ENCODE measurements at places on chromosomes 4 and X. TPM values are rescaled to one million over a fixed set of nuclear protein-coding genes. Genes with fewer than 3 reads are reported as not detected.
A peak's percentile ranks its signal among the peaks of the same experiment; 100 is the strongest.

GRCh38 chr4:2044542-2045517 is 14.3 kb upstream of the NAT8L start:
- H3K4me1 ChIP-seq = peaks cover 3% of the 10 kb centered on the region
- no peak overlapping the region for H3K27ac ChIP-seq
- no peaks in the 10 kb centered on the region for H3K36me3 ChIP-seq
- peaks cover 13% of the 10 kb centered on the region for H3K27me3 ChIP-seq

- no peaks in the 10 kb centered on the region for H3K27me3 ChIP-seq
- no peak overlapping the region for H3K4me3 ChIP-seq
- peaks cover 5% of the 10 kb centered on the region for H3K36me3 ChIP-seq
- no peak overlapping the region for H3K27ac ChIP-seq
- DNase-seq = no peak
Measured at GRCh38 chr4:101886826-101887225, 96.3 kb downstream of the BANK1 start.

DNA sequence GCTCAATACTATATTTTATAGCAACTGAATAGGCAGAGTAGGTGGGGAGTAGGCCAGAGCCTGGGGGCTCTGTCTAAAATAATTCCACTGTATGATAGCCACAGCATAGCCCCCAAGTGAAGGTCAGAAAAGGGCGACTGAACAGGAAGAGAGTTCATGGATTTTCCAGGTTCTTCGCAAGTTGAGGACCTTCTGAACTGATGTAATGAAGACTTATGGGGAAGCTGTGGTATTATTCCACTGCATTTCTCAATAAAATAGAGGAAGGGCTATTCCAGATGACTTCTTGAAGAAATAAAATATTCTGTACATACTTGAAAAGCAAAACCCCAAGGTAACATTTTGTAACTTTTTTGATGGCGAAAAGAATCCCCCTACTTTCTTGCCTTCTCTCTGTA is 231.4 kb upstream of the GPC4 start:
- H3K36me3 ChIP-seq = peaks cover 8% of the 10 kb centered on the region
- H3K27me3 ChIP-seq = no peaks in the 10 kb centered on the region
- DNase-seq = no peak
- peak overlapping the region; percentile 68 for H3K27ac ChIP-seq
- H3K4me3 ChIP-seq = no peak overlapping the region

GRCh38 chrX:24480400-24480865 is 15.3 kb downstream of the PDK3 start:
- no peak for DNase-seq
- peaks cover 6% of the 10 kb centered on the region for H3K36me3 ChIP-seq
- no peak overlapping the region for H3K27ac ChIP-seq

GRCh38 chr4:163384926-163385325 is 41.2 kb downstream of the NPY5R start:
- no peak for DNase-seq
- no peaks in the 10 kb centered on the region for H3K27me3 ChIP-seq
- H3K4me1 ChIP-seq = no peaks in the 10 kb centered on the region
- no peak overlapping the region for H3K4me3 ChIP-seq
- no peaks in the 10 kb centered on the region for H3K36me3 ChIP-seq
- no peak overlapping the region for H3K27ac ChIP-seq

- H3K27me3 ChIP-seq = no peaks in the 10 kb centered on the region
- no peak overlapping the region for H3K27ac ChIP-seq
- peaks cover 17% of the 10 kb centered on the region for H3K4me1 ChIP-seq
- no peak for DNase-seq
Measured at GRCh38 chr4:168924667-168925066, 85.4 kb downstream of the CBR4 start.

DNA sequence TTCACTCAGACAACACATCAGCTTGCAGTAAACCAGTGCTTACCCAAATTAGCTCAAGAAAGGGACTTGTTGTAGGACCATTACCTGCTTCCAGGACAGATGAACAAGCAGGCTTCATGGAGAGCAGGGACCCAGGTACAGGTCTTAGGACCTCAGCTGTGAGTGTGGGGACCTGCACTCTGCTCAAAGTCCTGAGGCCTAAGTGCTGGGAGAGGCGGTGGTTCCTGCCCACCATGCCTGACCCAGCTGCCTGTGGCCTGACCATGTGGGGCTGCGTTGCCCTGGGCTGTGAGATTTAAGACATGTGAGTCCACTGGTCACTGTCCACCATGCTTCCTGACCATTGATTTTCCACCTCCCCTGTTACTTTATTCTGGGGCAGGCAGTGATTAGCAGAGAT is 140.2 kb downstream of the DCLK2 start:
- H3K4me3 ChIP-seq = no peak overlapping the region
- no peak for DNase-seq
- H3K4me1 ChIP-seq = peaks cover 35% of the 10 kb centered on the region
- no peaks in the 10 kb centered on the region for H3K27me3 ChIP-seq
- H3K36me3 ChIP-seq = peaks cover 15% of the 10 kb centered on the region

GRCh38 chr4:70927502-70928137 is 25.5 kb downstream of the MOB1B start:
- no peaks in the 10 kb centered on the region for H3K27me3 ChIP-seq
- peaks cover 4% of the 10 kb centered on the region for H3K36me3 ChIP-seq
- H3K4me1 ChIP-seq = peaks cover 13% of the 10 kb centered on the region
- no peak for DNase-seq
- no peak overlapping the region for H3K4me3 ChIP-seq

DNA sequence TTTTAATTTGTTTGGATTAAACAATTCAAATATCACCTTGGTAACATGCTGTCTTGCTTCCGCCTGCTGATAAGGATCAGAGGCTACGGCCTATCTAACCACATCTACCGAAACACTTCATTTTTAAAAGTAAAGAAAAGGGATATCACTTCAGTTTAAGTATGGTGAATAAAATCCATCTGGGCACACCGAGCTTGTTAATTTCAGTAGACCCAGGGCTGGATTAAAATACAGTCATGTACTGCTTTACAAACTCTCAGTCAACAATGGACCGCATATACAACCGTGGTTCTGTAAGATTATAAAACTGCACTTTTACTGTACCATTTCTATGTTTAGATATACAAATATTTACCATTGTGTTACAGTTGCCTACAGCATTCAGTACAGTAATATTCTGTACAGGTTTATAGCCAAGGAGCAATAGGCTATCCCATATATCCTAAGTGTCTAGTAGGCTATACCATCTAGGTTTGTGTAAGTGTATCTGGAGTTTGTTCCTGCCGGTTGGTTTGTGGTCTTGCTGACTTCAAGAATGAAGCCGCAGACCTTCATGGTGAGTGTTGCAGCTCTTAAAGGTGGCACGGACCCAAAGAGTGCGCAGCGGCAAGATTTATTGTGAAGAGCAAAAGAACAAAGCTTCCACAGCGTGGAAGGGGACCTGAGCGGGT is 40.0 kb downstream of the SEPTIN11 start:
- H3K4me3 ChIP-seq = no peak overlapping the region
- H3K27ac ChIP-seq = no peak overlapping the region
- peaks cover 27% of the 10 kb centered on the region for H3K4me1 ChIP-seq

GRCh38 chr4:55830716-55831115 is 11.1 kb downstream of the EXOC1L start:
- no peak overlapping the region for H3K4me3 ChIP-seq
- H3K27me3 ChIP-seq = peaks cover 17% of the 10 kb centered on the region
- H3K27ac ChIP-seq = no peak overlapping the region
- peaks cover 4% of the 10 kb centered on the region for H3K4me1 ChIP-seq
- H3K36me3 ChIP-seq = no peaks in the 10 kb centered on the region
- no peak for DNase-seq

GRCh38 chr4:12884846-12885796 is 599.0 kb downstream of the RAB28 start:
- H3K27ac ChIP-seq = no peak overlapping the region
- no peaks in the 10 kb centered on the region for H3K27me3 ChIP-seq
- H3K4me1 ChIP-seq = peaks cover 4% of the 10 kb centered on the region
- no peak overlapping the region for H3K4me3 ChIP-seq
- DNase-seq = no peak

DNA sequence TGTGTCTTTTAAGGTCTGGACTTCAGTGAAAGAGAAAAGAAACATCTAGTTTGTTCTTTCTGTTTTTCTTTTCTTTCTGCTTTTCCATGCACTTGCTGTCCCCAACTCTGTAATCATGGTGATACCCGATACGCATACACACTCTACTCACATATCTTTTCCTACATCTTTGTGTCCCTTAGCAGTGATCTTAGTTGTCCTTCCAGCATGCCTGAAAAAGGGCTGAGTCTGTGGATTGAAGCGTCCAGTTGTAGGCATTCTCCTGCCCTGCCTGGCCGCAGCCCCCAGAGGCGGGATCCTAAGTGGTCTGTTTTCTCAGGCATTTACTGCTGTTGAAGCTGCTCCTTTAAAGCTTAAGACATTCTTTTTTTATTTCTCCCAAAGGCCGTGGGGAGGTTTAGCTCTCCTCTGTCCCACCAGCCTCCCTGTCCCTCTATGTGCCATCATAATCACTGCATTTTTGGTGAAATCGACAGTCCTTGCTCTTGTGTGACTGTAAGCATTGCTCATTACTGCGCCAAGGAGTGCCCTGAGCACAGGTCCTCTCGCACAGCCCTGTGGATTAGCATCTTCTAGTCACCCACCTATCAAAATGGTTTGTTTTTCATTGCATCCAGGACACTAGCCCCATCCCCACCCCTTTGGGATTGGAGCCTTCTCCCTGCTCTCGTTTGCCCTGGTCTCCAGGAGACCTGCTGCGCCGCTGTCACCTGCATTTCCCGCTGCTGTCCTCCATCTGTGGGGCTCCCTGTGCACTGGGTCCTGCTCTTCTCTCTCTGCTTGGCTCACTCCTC is 4.4 kb downstream of the RGS12 start:
- H3K36me3 ChIP-seq = peaks cover 38% of the 10 kb centered on the region
- no peak overlapping the region for H3K4me3 ChIP-seq
- peaks cover 34% of the 10 kb centered on the region for H3K4me1 ChIP-seq
- no peak overlapping the region for H3K27ac ChIP-seq
- no peaks in the 10 kb centered on the region for H3K27me3 ChIP-seq

- H3K27me3 ChIP-seq = no peaks in the 10 kb centered on the region
- no peak for DNase-seq
- no peaks in the 10 kb centered on the region for H3K4me1 ChIP-seq
- no peaks in the 10 kb centered on the region for H3K36me3 ChIP-seq
Measured at GRCh38 chrX:95903490-95903889, 781.2 kb upstream of the DIAPH2 start.

DNA sequence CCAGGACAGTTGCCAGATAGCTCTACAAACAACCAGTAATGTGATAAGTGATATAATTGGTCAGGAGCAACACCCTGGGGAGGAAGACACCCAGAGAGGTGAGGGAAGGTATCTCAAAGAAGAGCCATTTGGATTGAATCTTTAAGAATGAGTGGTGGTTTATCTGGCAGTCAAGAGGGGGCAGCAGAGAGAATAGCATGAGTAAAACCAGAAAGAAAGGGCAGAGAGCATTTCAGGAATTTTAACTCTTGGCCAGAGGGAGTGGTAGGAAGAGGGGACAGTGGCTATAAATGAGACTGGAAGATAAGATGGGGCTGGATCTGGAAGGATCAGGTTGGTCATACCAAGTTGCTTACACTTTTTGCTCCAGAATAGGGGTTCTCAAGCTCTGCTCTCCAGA is 5.9 kb upstream of the SEPTIN6 start:
- peaks cover 10% of the 10 kb centered on the region for H3K4me1 ChIP-seq
- no peak overlapping the region for H3K4me3 ChIP-seq
- H3K36me3 ChIP-seq = no peaks in the 10 kb centered on the region

GRCh38 chrX:30065226-30065625 is 150.1 kb upstream of the MAGEB2 start:
- H3K27ac ChIP-seq = peak overlapping the region; percentile 13
- H3K4me1 ChIP-seq = peaks cover 4% of the 10 kb centered on the region
- H3K27me3 ChIP-seq = no peaks in the 10 kb centered on the region
- no peak for DNase-seq
- no peak overlapping the region for H3K4me3 ChIP-seq
- H3K36me3 ChIP-seq = peaks cover 8% of the 10 kb centered on the region

- H3K4me1 ChIP-seq = peaks cover 33% of the 10 kb centered on the region
- no peaks in the 10 kb centered on the region for H3K36me3 ChIP-seq
- no peak overlapping the region for H3K4me3 ChIP-seq
Measured at GRCh38 chrX:13126775-13127174, 82.4 kb upstream of the FAM9C start.

DNA sequence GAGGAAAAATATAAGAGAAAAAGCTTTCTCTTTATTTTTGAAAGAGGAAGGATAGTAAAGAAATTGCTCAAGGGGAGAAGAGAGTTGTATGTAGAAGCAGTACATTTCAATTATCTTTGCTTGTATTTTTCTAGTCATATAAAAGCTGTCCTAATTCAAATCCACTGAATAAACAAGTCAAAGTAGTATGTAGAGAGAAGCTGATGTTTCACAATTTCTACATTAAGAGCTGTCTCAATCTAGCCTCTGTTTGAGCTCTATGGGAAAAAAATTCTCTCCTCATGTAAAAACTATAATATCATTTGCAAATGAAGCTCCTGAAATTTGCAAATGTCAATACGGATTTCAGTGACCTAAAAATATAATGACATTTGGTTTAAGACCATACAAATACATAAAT is 52.6 kb downstream of the CHM start:
- no peak overlapping the region for H3K4me3 ChIP-seq
- H3K4me1 ChIP-seq = peaks cover 41% of the 10 kb centered on the region
- no peaks in the 10 kb centered on the region for H3K27me3 ChIP-seq
- H3K36me3 ChIP-seq = peaks cover 11% of the 10 kb centered on the region

Gene ZCCHC18
- total RNA-seq = 4.7 TPM

Gene EMCN
- 4.3 TPM for total RNA-seq

Gene GUCY1B1
- 18.6 TPM for total RNA-seq

Gene NIPAL1
- total RNA-seq = 13.3 TPM

Gene ARHGEF38
- 0.22 TPM for total RNA-seq

Gene SPIN2B
- total RNA-seq = 20.5 TPM

Gene XKRX
- 0.96 TPM for total RNA-seq

Gene PSAPL1
- total RNA-seq = not detected

Gene GPR50
- total RNA-seq = 0.25 TPM

Gene NOX1
- total RNA-seq = not detected

Gene FSTL5
- total RNA-seq = 0.04 TPM

Gene CFP
- 0.99 TPM for total RNA-seq

Data from mesothelial cell of epicardium (in vitro differentiated cells).